ENCODE measurements at places on chromosomes 2 and 18. TPM values are rescaled to one million over a fixed set of nuclear protein-coding genes. Genes with fewer than 3 reads are reported as not detected.

- DNase-seq: no peak
Observed at GRCh38 chr2:3458396-3459184, 60.7 kb downstream of the ADI1 start.

DNA sequence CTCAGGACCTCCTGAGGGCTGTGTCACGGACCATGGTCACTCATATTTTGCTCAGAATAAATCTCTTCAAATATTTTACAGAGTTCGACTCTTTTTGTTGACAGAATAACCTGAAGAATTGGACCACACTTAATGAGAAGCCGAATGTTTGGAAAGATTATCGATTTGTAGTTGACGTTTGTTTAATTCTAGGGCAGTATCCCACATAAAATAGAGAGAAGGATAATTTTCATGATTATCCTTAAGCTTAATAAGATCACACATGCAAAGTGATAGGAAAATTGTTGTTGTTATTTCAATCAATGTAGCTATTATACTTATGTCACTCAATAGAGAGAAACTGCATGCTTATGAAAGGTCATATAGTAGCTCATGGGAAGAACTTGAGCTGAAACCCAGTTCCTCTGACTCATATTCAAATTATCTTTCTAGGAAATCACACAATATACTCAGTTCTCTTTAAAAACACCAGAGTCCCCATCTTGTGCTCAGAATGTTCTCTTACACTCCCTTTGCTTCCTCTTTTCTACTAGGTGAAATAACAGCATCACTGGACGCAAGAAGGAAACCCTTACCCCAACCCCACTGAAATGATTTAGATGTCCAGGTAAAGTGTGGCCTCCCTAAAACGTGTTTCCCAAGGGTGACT is 982.1 kb downstream of the TSN start:
- no peak for DNase-seq

GRCh38 chr18:11953113-11953512 is 28.2 kb upstream of the IMPA2 start:
- no peak for DNase-seq

DNA sequence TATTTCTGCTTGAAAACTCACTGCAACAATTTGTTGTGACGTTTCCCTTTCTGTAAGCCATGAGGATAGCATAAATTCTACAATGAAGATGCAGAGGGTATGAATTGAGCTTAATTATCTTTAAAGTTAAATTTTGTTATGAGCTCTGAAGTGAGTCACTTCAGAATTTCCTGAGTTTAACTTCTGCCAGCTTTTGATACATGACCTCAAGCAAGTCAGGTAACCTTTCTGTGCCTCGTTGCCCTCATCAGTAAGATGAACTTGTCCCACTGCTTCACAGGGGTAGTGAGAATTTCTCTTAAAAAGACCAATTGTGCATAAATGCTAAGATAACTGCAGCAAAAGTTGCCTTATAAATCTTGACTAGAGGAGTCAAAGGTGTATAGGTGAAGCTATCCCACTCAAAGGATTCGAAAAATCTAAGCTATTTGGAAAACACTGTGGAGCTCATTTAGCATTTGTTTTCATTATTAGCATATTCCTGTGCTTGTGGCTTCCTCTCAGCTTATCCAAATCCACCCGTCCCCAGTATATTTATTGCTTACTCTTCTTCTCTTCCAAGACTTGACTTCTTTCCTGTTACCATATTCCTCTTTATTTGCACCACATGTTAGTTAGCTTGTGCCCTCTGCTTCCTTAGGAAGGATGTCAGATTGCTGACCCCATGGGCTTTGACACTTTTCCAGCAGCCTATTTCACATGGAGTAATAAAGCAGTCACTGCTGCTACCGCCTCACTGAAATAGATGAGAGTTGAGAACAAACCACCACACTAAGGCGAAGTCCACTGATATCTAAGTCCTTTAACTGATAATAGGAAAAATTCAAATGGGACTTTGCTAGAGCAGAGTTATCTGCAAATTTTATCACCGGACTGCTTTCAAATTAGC is 428.6 kb downstream of the ERBB4 start:
- DNase-seq: no peak

DNA sequence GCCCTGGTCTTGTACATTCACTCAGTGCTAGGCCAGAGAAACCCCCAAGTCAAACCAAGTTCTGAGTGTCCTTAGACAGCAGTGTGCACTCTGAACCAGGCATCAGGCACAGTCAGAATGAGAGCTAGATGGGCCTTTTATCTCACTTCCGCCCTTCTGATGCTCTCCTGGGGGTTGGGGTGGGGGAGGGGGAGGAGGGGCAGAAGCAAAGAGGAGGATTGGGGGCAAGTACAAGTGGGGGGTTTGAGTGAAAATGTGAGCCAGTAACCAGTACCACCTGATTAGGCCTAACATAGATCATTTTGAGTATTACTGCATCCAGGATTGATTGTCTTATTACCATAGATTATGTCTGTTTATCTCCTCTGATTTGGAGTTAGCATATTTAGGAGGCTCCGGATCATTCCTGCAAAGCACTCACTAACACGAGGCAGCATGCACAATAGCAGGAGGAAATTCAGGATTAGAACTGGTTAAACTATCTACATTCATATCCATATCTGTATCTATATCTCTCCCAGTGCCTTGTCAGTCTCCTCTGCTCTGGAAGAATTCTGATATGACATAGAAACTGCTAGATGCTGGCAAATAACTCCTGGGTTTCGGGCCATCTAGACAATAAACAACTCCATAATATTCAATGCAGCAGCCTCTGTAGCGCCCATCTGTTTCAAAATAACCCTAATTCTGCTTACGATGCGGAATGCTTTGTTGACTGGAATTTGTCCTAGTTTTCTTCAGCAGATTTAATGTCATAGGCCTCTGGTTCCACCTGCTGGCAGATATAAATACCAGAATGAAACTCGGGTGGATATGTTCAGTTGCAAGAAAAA is 149.1 kb downstream of the RHBDD1 start:
- DNase-seq: no peak

GRCh38 chr18:33375829-33376228 is 64.7 kb downstream of the CCDC178 start:
- no peak for DNase-seq

DNA sequence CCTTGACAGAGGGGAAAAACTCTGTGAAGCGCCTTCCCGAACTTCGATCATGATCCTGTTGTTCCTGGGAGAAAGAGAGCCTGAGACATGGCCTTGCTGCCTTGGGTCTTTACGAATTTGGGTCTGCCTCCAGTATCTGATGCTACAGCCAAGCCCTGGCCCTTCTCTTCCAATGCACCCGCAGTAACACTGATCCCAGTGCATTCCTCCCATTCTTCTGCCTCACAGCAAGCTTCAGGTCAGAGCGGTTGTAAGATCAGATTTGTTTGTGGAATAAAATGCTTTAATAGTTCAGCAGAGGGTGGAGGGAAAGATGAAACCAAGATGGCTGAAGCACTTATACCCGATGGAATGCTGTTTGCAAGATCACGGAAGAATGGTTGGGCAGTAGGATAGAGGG is 196.7 kb upstream of the SIX2 start:
- DNase-seq: no peak

GRCh38 chr2:10963155-10963554 is 51.4 kb downstream of the KCNF1 start:
- no peak for DNase-seq

GRCh38 chr2:9001778-9002177 is 1.7 kb downstream of the MBOAT2 start:
- DNase-seq: no peak

- DNase-seq: no peak
Observed at GRCh38 chr18:45355944-45356520, 259.2 kb upstream of the SLC14A2 start.

- DNase-seq: peak; percentile 31
Observed at GRCh38 chr2:136378712-136379595, 261.0 kb upstream of the CXCR4 start.

DNA sequence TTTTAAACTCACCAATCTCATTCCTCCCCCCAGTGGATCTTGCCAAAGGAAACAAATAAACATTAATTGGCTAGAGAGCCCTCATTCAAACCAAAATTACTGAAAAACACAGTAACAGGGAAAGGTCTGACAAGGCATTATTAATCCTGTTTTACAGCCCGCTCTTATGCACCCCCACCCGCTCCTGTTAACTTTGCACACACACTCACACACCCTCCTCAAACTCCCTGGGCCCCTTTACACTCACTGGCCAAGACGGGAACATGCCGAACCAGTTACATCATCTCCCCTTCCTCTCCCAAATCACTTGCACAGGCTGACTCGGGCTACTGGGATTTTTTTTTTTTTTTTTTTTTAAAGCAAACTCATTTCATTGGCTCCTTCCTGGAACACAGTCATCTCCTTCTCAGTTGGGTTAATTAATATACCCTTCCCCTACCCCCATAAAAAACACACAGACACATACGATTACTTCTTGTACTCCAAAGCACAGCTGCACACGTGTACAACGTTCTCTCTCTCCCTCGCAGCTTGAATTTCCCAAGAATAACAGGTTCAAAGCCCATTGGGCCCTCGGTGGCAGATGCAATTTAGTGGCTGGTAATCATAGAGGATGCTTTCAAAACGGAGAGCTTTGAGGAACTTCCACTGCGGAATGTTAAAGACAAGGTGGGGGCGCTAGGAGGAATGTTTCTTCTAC is 31.8 kb downstream of the KLF7 start:
- DNase-seq: no peak

GRCh38 chr18:9513971-9514512 is 38.7 kb downstream of the RALBP1 start:
- no peak for DNase-seq

- no peak for DNase-seq
Observed at GRCh38 chr2:47897883-47898731, 8.2 kb downstream of the FBXO11 start.

The CABLES1 gene
- polyA plus RNA-seq: 8.3 TPM

The CFC1 gene
- 0.14 TPM for polyA plus RNA-seq

The SP140 gene
- 0.23 TPM for polyA plus RNA-seq

The TMEM247 gene
- polyA plus RNA-seq: not detected

The PLGLB2 gene
- 0.14 TPM for polyA plus RNA-seq

The RNF125 gene
- 14.3 TPM for polyA plus RNA-seq

The UGGT1 gene
- polyA plus RNA-seq: 14.9 TPM

The TRIB2 gene
- polyA plus RNA-seq: 55.1 TPM

Measured in H1 (cell line).